ENCODE measurements at places on chromosomes 7 and 10.

GRCh38 chr7:139944248-139944647 is 115.2 kb downstream of the TBXAS1 start:
- DNase-seq: no peak

GRCh38 chr7:1993031-1993695 is 239.6 kb downstream of the MAD1L1 start:
- no peak for DNase-seq

DNA sequence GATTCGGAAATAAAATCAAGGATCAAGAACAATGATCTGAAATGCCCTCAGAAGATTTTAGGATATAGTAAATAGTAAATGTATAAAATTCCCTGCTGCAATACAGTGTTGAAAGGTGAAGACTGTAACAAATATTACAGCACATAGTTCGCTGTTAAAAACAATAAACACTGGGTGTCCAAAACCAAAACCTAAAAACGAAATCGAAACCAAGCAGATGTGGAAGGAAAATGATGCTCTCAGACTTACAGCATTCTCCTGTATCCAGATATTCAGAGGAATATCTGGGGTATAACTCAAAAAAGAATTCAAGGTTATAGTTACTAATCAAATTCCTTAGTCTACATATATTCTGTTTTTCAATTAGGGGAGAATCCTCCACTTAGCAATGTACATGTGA is 708.1 kb upstream of the PCDH15 start:
- DNase-seq: no peak

- DNase-seq: no peak
Measured at GRCh38 chr10:70942125-70942524, 53.8 kb upstream of the PCBD1 start.

GRCh38 chr10:60203993-60204618 is 185.6 kb downstream of the ANK3 start:
- no peak for DNase-seq

- no peak for DNase-seq
Measured at GRCh38 chr7:42946627-42946950, 14.4 kb downstream of the MRPL32 start.

GRCh38 chr10:7651853-7652470 is 14.8 kb downstream of the ITIH5 start:
- DNase-seq: no peak

DNA sequence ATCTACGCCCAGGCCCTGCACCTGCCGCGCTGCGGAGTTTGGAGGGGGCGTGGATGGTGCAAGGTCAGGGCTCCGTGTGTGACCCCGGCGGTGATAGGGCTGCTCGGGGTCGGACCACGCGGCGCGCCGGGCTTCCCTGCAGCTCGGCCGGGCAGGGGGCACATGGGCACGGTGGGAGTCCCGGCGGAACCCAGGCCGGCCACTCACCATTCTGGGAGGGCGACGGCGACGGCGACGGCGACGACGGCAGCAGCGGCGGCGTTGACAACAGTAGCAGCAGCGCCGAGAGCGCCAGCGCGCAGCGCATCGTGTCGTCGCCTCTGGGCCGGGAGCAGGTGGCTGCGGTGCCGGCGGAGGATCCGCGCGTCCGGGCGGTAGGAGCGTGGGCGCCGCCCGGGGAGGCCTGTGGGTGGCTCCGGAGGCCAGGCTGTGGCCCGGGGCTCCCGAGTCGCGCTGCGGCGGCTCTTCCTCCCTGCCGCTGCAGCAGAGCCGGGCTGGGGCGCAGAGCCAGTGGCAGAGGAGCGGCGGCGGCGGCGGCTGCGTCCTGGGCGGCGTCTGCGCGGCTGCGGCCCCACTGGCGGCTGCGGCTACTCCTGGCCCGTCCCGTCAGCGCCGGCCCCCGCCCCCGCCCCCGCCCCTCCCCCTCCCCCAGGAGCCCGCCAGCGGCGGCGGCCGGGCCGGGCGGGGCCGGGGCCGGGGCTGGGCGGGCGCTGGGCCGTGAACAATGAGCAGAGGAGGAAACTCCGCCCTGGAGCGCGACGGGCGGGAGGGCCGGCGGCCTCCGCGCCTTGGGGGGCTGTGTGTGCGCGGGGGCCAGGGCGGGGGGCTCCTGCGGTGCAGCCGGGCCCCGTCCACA is at the start of gene PODXL:
Gene PODXL (minus strand): TSS at position 576 of the 856 bp plus-strand sequence. CDS start 269 bp downstream, at position 307.
- peak; percentile 10 for DNase-seq

- no peak for DNase-seq
Measured at GRCh38 chr10:6400331-6400730, 179.7 kb downstream of the PRKCQ start.

DNA sequence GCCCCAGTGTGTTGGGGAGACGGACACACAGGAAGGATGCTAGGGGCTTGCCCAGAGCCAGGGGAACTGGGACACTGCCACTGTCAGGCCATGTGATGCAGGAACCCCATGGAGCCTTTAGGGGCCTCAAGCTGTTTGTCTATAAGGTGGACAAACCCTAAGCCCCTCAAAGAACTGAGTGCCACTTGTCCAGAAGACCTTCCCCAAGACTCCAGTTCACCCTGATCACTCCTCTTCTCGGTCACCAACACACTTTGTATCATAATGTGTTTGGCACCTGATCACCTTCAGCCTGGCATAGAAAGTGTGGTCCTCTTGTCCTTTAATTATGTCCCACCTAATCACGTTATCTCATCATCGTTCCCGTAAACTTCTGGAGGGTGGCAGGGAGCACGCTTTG is 700 bp downstream of the H2BK1 start:
- DNase-seq: no peak

DNA sequence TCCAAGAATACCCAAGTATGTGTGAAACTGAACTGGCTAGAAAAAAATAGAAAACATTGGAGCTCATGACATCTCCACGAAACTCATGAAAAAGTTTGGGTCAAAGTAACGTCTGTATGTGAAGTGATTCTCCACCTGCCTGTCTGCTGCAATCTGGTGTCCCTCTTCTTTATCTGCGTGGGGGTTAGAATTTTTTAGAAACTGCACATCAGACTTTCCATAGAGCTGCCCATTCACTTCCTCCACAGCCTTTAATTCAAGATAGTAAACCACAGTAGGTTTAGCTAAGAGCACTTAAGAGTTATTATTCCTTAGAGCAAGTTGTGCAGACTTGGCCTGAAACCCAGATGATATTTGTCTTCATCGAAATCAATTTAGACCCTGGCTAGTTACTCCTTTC is 55.3 kb downstream of the SCIN start:
- DNase-seq: no peak

GRCh38 chr10:132494866-132495630 is 42.5 kb upstream of the INPP5A start:
- no peak for DNase-seq

- no peak for DNase-seq
Measured at GRCh38 chr7:44329888-44330287, 4.5 kb upstream of the CAMK2B start.

- no peak for DNase-seq
Measured at GRCh38 chr10:75375838-75376237, 25.7 kb downstream of the ZNF503 start.

Data from stimulated activated CD4-positive, alpha-beta T cell treated with anti-CD3 and anti-CD28 coated beads, Interleukin-1b, Interleukin-23, amount 100 ng/mL, for 1 hour (primary cell).